CD4-positive, alpha-beta T cell treated with Interferon gamma for 1 hour (primary cell): ENCODE measurements at places on chromosomes 11 and 22.

- no peak for DNase-seq
These were observed 32.4 kb downstream of the JAM3 start for GRCh38 chr11:134101282-134101681.

DNA sequence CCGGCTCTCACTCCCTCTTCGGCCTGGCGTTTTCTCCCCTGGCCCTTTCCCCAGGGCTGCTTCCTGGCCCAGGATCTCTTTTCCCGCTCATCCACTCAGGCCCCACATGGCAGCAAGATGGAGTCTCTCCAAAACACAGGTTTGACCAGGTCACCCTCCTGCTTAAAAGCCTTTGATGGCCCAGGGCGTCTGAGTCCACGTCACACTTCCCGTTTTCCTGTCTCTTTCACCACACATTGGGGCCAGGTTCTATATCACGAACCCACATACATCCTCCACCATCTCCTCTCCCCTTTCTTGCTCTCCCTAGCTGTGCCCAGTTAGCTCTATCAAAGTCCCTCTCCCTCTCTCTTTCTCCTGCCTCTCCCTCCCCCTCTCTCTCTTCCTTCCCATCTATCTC is 7.8 kb upstream of the LRRC32 start:
- peak; percentile 32 for DNase-seq

DNA sequence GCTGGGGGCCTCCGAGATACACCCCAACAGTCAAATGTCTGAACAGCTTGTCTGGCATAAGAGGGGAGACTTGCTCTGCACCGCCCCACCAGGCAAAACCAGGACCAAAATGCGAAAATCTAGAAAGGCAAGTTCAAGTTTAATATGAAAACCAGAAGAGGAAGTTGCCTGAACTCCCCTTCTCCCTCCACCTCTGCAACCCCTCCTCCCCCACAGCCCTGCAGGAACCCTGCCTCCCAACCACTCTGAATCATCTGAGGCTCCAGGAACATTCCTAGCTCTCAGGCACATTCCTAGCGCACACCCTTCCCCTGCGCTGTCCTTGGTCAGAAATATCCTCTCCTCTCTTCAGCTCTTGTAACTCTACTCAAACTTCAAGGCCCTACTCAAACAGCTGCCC is 36.7 kb downstream of the ISX start:
- no peak for DNase-seq

GRCh38 chr22:45290410-45290936 is 5.7 kb downstream of the UPK3A start:
- no peak for DNase-seq

- no peak for DNase-seq
These were observed 47.1 kb downstream of the MTNR1B start for GRCh38 chr11:93016595-93016994.

DNA sequence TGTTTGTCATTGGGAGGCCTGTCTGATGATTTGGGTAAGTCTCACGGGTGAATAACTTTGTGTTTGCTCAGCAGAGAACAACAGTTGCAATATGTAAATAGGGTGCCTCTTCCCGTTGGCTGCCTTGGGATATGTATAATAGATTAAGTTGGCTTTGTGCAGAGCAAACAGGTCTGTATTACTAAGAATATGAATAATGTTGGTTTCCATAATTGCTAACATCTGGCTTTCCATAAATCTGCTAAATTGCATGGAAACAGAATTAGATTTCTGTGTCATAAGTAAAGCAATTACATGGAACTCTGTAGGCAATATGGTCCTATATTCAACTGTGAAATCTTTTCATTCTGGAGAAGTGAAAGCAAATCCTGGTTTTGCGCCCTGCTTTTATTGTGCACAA is 636.0 kb upstream of the ANO5 start:
- DNase-seq, result no peak

DNA sequence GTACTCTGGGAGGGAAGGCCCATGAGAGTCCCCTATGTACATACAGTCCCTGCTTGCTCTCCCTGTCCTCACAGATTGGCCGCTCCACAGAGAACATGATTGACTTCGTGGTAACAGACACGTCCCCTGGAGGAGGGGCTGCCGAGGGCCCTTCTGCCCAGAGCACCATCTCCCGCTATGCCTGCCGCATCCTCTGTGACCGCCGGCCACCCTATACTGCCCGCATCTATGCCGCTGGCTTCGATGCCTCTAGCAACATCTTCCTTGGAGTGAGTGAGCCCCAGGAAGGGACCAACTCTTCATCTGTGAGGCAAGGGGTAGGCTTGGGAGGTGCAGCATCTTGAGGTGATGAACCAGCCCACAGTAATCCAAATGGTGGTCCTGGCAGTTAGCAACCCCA is 6.5 kb downstream of the PELI3 start:
- DNase-seq, result no peak

- DNase-seq, result no peak
These were observed 176.1 kb downstream of the DBX1 start for GRCh38 chr11:19984048-19984742.

DNA sequence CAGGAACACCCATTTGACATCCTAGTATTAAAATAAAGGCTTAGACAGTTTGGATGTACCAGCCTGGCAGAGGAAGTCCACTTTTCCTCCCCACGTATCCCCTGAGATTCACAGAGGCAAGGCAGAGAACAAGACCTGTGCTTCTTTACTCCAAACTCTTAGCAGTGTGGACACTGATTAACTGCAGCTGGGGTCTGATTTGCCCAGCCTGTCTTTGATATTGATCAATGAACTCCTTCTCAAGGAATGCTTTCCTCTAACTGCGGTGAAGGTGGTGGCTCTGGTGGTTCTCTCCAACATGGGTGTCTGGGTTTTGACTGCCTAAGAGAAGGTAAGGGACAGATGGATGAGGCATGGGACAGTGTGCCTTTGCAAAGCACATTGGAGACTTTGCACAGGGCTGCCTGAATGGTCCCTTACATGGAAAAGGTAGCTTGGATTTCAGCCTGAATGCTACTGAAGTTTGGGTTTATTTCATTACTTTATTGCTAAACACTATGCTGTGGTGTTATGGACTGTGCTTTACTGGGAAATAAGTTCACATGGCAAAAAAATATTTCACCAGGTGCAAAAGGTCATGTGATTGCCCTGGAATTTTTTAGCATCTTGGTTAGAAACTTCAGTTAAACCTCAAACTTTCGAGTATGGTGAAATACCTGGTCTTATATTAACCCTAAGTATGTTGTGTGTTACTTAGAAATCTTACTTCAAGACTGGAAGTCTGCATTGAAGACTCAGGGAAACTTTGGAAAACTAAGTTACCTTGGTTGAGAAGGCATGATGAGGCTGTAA is 1.8 kb downstream of the GAS2 start:
- no peak for DNase-seq

GRCh38 chr11:129737831-129738230 is 77.8 kb upstream of the TMEM45B start:
- DNase-seq, result no peak

GRCh38 chr11:36278531-36279282 is 10.5 kb downstream of the COMMD9 start:
- DNase-seq, result no peak

- DNase-seq, result no peak
These were observed 20.2 kb upstream of the KCNJ11 start for GRCh38 chr11:17408641-17409040.

GRCh38 chr11:117917591-117918151 is 11.5 kb downstream of the TMPRSS13 start:
- DNase-seq, result no peak

- DNase-seq, result no peak
These were observed 40.3 kb upstream of the OR5D13 start for GRCh38 chr11:55732936-55733335.

- peak; percentile 74 for DNase-seq
These were observed 14.5 kb downstream of the SERPINH1 start for GRCh38 chr11:75576499-75576918.

- DNase-seq, result peak; percentile 92
These were observed at the start of gene CD44 for GRCh38 chr11:35138943-35139721. TSS of gene CD44 (plus strand) at chr11:35139171. CDS start at chr11:35139304, 133 bp downstream.

DNA sequence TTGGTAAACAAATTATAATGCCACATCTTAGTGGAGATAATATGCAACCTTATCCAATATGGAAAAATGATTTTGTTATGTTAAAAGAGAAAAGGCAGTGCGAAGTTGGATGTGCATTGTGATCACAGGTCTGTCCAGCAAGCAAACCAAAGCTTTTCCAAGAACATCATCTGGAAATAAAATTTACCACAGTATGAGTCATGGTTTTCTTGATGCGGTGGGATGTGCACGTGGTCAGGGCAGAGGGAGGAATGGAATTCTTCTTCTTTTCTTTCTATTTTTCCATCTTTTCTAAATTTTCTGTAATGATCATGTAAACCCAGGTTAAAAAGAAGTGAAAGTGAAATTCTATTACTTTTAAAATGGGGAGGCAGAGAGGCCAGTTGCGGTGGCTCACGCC is 169.8 kb downstream of the C11orf91 start:
- DNase-seq, result no peak

- peak; percentile 85 for DNase-seq
These were observed 28.4 kb upstream of the HMOX1 start for GRCh38 chr22:35352214-35353111.

GRCh38 chr11:36702330-36703054 is 104.5 kb upstream of the RAG2 start:
- DNase-seq, result no peak

DNA sequence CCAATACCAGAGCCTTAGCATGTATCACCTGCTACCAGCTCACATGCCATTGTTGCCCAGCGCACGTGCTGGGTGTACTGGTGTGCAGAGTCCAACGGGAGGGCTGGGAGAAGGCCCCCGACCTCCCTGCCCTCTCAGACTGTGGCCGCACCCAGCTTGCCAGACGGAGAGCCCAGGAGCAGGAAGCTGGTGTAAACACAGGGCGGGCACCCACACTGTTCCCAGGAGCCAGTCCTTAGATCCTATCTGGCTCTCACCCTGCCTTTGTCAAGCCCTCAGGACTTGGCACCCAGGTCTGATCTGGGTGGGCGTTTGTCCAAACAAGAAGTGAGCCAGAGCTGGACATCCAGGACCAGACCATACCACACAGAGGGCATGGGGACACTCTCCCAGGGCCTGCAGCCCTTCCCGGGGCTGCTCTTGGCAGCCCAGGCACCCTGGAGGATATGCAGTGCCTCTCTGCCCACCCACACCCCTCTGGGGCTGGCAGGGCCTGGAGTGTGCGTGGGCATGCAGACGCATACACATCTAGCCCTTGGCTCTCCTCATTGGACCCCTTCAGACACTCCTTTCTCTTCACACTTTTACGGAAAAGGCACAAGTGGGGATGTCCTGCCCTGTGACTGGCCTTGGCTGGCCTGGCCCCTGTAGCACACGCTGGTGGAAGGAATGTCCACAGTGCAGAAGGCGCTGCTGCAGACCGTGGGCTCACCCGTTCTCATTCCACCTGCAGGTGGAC is 19.9 kb upstream of the CLDN5 start:
- no peak for DNase-seq

GRCh38 chr11:118610773-118611432 is 3.5 kb downstream of the PHLDB1 start:
- peak; percentile 80 for DNase-seq

GRCh38 chr11:101278286-101278685 is 148.7 kb upstream of the PGR start:
- DNase-seq, result no peak

GRCh38 chr11:130085671-130086290 is 16.1 kb downstream of the APLP2 start:
- no peak for DNase-seq
